Fibroblast of skin of right quadriceps (primary cell): ENCODE measurements at places on chromosomes 16 and 17.

DNA sequence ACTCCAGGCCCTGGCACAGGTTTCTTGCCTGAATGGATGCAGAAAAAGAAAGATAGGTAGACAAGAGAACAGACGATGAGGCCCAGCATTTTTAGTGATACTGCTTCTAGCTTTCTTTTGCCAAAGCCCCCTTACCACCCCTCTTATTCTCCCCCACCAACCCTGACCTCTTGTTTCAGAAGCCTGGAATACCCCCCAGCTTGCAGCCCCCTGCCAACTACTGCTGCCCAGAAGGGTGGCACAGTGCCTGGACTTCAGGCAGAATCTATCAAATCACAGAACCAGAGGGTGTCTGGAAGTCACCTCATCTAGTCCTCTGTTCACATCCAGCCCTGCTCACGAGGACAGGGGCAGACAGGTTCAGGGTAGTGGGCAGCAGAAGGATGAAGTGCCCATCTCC, 35.6 kb downstream of the NEUROD2 start:
- DNase-seq = no peak

DNA sequence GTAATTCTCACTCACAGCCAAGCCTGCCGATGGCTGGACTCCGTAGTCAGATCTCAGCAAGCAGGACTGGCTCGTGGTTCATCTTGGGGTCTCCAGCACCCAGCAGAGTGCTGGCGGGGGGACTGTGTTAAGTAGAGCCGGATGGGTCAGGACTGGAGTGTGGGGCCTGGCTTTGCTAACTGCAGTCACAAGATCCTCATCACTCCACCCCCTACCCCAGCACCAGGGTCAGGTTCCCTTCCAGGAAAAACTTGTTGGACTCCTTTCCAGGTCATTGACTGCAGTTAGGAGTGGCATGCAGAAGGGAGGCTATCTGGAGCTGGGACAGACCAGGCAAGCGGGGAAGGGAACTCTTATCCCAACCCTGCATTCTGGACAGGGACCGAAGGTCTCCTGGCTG, 6.0 kb downstream of the CIITA start:
- no peak for DNase-seq

- no peak for DNase-seq
Observed at GRCh38 chr16:51813609-51814008, 662.5 kb upstream of the SALL1 start.

- DNase-seq = no peak
Observed at GRCh38 chr17:61387011-61387410, 12.6 kb upstream of the TBX2 start.

GRCh38 chr17:81173762-81174155, 7.7 kb upstream of the AATK start:
- DNase-seq = peak; percentile 36

DNA sequence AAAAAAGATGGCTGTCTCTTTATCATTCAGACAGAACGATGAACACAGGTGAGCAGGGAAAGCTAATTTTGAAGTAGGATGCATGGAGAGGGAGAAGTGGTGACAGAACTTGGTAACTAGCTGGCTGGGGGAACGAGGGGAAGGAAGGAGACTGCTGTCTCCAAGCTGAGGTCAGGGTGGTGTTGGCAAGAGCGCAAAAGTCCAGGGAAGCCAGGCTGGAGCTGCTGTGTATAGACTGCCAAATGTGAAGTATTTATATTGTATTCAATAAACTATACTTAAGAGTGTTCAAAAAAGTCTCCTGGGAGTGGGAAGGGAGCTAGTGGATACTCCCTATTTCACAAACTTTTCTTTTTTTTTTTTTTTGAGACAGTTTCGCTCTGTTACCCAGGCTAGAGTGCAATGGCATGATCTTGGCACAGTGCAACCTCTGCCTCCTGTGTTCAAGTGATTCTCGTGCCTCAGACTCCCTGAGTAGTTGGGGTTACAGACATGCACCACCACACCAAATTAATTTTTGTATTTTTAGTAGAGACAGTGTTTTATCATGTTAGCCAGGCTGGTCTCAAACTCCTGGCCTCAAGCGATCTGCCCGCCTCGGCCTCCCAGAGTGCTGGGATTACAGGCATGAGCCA, 8.2 kb downstream of the TMEM106A start:
- DNase-seq = no peak

- DNase-seq = no peak
Observed at GRCh38 chr16:12336141-12336540, 359.6 kb downstream of the SNX29 start.

- DNase-seq = no peak
Observed at GRCh38 chr16:65083164-65083857, 38.6 kb downstream of the CDH11 start.

DNA sequence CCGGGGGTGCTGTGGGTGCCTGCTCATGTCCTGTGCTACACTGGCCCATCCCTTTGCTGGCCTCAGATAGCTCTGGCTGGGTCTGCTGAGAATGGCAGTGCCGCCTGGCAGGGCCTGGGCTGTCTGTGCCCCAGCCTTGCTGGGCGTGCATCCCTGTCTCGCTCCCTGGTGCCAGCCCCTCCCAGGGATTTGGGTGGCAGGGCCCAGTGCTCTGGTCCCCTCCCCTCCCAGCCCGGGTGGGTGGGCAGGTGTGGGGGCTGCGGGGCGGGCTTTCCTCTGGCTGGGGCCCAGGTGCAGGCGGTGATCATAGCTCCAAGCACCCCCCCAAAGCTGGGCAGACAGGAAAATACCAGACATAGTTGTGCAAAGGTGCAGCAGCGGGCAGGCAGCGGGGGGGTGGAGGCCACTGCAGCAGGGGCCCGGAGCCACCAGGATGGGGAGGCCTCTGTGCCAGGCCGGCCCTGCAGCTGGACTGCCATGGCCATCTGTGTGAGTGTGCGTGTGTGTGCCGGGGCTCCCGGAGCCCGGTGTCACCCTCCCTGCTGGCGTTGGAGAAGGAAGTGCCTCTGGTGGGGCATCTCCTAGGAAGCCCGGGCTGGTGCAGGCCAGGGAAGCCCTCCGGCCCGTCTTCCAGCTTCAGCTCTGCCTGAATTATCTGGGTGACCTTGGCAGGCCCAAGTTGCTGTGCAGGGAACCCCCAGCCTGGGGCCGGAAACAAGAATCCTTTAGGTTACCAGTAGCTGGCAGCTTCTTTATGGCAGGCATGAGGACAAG, 7.4 kb downstream of the GLIS2 start:
- DNase-seq = no peak

- no peak for DNase-seq
Observed at GRCh38 chr17:4747847-4748246, 8.1 kb upstream of the CXCL16 start.

- peak; percentile 44 for DNase-seq
Observed at GRCh38 chr16:84544031-84544773, 39.7 kb upstream of the MEAK7 start.

DNA sequence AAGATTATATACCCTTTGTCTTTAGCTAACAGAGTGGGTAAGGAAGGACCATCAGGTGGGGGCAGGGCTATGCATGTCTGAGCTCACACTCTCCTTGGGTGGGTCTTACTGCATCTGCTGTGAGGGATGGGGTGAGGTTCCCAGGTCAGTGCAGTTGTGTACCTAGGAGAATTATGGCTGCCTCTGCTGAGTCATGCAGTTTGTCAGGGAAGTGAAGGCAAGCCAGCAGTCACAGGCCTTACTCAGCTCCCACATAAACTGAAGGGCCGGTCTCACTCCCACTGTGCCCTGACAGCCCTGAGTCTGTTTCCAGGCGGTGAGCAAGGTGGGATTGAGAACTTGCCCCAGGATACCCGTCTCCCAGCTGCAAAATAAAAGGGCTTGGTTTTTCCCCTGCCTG, 328.6 kb downstream of the MAP2K6 start:
- no peak for DNase-seq

DNA sequence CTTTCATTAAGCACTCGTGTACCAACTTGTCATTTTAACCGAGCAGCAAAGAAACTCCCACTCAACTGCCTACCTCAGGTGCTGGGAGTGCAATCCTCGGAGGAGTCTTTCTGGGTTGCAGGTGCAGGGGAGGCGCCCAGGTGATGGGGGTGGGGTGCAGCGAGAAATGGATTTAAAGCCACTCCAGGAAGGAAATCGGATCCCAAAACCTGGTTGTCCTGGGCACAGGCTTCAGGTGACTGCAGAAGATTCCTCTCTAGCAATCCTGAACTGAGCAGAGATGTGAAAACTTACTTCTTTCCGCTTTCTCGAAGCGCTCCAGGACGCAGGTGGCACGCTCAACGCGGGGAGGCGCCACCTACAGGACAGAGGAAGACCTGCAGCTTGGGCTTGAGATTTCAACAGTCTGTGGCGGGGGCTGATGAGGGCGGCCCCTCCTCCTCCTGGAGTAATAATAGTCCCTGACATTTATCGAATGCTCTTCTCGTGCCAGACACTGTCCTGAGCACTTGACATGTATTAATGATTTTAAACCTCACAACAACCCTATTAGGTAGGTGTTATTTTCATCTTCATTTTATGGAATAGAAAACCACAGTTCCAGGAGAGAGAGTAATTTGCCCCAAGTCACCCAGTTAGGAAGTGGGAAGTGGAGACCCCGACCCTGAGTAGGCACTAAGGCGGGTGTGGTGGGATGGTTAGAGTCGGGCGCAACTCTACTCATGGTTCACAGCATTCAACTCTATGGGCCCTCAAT, 27.2 kb upstream of the SKAP1 start:
- DNase-seq = peak; percentile 43

- DNase-seq = no peak
Observed at GRCh38 chr16:49969091-49970030, 55.7 kb upstream of the CNEP1R1 start.

GRCh38 chr17:16304830-16305229, 48.4 kb downstream of the CENPV start:
- peak; percentile 45 for DNase-seq

DNA sequence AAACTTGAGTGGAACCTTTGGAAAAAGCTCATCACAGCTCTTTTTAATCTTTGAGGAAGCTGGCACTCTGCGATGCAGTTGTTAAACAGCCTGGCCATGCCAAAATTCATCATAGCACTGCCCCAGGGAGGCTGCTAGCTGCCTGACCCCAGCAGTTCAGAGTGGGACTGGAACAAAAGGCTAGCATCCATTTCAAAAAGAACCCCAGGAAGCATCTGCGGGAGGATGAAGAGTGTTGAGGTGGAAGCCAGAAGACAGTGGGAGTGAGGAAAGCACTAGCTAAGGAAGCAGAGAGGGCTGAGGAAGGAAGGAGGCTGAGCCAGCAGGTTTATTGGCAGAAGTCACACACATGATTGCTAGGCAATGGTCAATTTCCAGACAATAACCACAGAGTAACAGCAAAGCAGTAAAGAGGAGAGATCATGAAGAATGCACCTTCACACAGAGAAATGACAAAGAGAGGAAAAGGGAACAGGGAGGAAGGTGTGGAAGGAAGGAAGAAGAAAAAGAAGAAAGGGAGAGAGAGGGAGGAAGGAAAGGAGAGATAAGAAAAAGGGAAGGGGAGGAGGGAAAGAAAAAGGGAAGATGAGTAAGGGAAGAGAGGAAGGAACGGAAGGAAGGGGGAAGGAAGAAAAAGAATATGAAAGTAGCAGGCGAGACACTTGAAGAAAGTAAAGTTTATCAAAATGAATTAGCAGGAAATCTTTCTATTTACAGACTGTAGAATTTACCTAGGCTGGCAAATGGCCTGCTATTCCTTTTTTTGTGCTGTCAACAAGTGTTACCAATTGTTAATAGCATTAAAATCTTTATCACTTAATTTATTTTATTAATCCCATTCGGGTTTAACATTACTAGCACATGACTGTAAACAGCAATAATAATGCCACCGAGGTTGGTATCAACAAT, 270.0 kb upstream of the PSMD7 start:
- DNase-seq = no peak

DNA sequence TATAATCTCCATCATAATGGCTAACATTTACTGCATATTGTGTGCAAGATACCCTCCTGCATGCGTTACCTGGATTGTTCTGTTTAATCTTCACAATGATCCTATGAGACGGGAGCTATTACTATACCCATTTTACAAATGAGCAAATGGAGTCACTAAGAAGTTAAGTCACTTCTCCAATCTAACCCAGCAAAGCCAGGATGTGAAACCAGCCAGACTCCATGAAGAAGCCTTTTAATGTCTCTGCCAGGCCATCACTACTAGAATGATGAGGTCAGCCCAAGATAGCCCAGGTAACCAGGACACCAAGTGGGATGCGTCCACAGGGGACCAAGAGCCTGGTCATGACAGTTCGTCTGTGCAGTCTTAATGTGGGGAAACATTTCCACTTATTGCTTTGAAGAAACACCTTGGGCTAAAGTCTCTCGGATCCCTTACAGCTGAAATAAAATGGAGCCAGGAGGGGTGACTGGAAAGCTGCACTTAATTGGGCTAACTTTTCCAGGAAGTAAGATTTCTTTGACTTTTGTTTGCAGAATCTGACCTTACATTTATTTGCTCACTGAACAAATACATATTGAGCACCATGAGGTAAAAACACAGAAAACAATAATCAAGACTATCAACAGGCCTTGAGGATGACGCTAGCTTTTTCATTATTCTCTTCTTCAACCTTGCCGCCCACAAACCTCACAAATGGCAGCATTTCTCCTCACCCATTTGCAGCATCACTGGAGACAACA, 926 bp upstream of the SHCBP1 start:
- DNase-seq = no peak

DNA sequence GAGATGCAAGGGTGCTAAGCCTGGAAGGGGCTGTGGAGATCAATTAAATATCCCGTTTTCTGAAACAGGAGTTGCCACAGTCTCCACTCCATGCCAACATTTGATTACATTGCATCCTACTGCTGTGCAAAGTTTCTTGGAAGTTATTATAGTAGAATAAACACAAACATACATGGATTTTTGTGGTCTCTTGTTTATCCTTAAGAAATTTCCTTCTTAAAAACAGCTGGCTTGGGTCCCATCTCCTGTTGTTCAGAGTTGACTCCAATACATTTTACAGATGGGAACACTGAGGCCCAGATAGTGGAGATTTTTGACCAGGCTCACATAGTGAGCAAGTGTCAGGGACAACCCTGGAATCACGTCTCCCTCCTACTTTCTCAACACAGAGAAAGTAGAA, 124.0 kb upstream of the ADAMTS18 start:
- no peak for DNase-seq

GRCh38 chr17:79109584-79109983, 35.0 kb downstream of the ENGASE start:
- no peak for DNase-seq

DNA sequence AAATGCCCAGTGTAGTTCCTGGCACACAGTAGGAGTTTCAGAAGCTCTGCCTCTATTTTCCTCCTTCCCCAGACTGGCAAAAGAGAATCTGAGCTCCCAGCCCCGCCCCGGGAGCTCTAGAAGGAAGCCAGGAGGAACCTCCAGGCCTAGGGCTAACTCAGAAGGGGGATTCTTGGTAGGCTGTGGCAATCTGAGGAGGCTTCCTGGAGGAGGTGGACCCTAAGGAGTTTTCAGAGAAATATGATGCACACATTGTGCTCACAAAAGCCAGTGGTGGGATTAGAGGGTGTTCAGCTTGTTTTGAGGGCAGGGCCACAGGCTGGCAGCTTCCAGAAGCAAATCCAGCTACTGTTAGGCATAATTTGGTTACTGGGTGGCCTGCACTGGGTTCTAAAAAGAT, 10.0 kb downstream of the ADGRG1 start:
- no peak for DNase-seq

GRCh38 chr16:5054876-5055865, 10.6 kb downstream of the C16orf89 start:
- DNase-seq = no peak

GRCh38 chr16:30115238-30115637, 1.9 kb upstream of the GDPD3 start:
- DNase-seq = no peak
